NCI-H2081 treated with DMSO at 0.1 percent for 48 hours (cell line): ENCODE measurements at places on chromosomes 11 and 22.

DNA sequence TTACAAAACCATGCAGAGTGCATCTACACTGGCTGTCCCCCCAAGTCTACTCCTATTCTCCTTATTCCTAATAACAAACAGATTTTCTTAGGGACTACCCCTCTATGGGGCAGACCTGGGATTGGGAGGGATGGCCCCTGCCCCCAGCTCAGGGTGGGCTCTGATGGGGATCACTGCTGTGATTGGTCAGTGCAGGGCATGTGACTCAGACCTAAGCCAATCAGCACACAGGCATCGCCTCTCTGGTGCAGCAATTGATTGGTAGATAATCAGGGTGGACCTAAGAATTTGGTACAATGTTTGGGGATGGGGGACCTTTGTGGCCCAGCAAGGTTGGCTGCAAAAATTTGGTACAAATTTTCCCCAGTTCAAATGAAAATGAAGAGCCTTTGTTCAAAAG lies 57.2 kb upstream of the SHANK2 start:
- no peak for DNase-seq

DNA sequence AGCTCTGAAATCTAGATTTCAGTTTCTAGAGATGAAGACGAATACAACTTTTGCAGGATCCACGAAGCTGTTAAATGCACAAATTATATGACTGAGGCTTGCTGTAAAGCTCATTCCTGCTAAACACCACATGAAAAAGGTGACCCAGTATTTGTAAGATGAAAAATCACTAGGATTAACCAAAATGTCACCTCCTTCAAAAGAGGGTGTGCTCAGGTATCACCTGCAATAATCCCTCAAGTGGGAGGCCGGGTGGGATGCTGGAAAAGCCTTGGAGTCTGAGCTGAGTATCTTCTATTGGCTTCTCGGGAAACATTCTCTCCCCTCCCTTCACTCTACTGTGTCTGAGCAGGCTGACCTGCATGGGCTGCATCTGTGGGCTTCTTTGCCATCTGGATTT lies 195.8 kb downstream of the NELL1 start:
- no peak for DNase-seq

GRCh38 chr11:47057365-47057764 lies 119.3 kb downstream of the ARFGAP2 start:
- no peak for DNase-seq

GRCh38 chr11:78763664-78764063 lies 189.0 kb upstream of the NARS2 start:
- DNase-seq: no peak

DNA sequence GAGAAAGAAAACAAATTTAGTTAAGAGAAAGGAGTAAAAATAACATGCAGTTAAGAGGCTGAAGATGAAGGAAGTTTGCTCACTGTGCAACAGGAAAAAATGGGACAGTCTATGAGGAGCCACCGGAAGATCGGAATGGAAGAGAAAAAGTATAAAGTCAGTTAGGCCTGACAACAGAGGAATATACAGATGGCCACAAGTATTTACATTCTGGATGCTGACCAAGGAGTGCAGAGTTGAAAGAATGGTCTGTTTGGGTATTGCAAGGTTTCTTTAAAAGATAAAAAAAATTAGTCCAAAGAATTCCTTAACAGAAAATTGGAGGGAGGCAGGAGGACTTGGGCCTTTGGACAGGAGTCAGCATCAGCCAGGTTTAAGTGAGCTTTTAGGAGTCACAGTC lies 37.5 kb downstream of the RBFOX2 start:
- no peak for DNase-seq

- no peak for DNase-seq
Measured at GRCh38 chr11:76147106-76147740, 59.1 kb downstream of the WNT11 start.

- DNase-seq: no peak
Measured at GRCh38 chr11:107791343-107792048, 67.1 kb downstream of the SLC35F2 start.

DNA sequence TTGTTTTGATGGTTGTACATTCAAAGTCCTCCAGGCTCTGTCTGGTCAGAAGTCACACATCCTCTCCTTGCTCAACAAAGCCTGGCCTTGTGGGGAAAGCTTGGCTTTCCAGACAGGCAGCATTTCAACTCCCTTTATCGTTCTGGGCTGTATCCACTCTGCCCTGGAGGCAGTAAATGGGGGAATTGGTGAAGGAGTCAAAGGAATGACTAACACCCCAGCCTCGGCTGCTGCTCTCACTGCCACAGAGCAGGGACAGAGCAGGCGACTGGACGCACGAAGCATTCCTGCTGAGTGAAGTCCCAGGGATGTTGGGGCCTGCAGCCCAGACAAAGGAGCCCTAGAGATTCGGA lies 52.8 kb downstream of the WNT11 start:
- no peak for DNase-seq

- DNase-seq: no peak
Measured at GRCh38 chr11:30260813-30261212, 30.0 kb downstream of the FSHB start.

DNA sequence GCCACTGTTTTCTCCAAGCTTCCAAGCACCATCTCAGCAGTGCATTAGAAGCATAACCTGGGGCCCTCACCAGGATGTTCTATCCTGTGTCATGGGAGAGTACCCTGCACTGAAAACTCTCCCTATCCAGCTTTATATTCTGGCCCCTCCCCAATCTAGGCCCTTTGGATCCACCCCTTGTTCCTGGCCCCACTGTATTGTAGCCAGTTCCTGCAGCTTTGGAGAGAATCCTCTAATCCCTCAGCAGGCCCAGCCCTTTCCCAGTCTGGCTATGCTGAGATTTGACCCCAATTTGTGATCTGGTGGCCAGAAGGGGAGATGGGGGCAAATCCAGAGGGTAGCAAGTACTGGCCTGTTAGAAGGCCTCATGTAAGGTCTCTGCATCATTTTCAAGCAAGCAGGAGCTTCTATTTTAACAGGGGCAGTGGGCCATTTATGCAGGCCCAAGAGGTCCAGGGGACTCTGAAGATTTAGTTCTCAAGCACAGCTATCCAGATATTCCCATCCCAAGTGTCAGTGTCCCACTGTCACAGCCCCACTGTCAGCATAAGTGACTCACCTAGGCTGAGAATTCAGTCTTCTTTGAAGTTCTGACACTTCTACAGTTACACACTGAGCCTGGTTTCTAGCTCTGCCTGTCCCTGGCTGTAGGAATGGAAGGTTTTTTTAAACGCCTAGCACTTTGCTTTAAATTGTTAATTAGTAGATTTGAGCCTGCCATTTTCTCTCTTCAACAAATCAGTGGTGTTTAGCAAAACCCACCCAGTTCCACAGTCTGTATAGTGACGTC lies 589.5 kb upstream of the CADM1 start:
- no peak for DNase-seq

DNA sequence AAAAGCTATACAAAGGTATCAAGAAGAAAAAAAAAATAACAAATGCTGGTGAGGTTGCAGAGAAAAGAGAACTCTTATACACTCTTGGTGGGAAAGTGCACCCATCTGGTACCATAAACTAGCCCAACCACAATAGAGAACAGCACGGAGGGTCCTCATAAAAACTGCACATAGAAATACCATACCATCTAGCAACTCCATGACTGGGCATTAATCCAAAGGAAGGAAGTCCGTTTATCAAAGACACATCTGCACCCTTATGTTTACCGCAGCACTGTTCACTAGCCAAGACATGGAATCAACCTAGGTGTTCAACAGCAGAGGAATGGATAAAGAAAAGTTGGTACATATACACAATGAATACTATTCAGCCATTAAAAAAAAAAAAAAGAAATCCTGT lies 10.8 kb upstream of the CLDN5 start:
- DNase-seq: no peak

GRCh38 chr11:134532921-134533421 lies 120.9 kb upstream of the B3GAT1 start:
- DNase-seq: no peak

DNA sequence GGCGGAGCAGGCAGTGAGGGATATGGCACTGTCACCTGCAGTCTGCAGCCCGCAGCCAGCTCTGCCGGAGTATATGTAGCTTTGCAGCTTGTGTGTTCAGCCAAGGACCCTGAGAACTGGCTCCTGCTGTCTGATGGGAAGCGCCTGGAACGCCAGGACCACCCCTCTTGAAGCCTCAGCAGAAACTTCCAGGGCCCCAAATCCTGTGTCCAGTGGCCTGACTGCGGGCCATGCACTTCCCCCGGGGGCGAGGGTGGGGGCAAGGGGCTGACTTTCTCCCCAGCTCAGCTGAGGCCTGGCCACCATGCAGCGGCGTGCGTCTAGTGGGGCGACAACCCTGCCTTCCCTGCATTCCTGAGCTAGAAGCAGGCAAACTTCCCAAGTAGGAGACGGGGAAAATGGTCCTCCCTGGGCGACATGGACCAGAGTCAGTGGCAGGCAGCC lies 32.3 kb downstream of the PISD start:
- DNase-seq: no peak

DNA sequence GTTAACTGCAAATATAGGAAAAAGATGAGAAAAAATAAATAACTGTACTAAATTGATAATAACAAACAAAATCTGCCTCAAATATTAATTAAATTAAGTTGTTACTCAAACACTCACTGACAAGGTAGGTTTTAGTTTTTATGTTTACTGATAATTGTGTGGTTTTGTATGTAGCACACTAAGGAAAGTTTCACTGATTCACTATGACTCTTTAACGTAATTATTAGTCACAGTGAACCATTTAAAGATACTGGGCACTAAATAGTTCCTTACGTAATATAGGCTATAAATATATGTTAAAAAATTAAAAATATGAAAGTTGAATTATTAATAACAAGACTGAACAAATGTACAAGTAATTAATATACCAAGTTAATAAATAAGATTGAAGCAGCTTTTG lies 2330.0 kb upstream of the RAG2 start:
- DNase-seq: no peak

GRCh38 chr11:68904248-68904847 lies 657 bp downstream of the IGHMBP2 start:
- DNase-seq: no peak

GRCh38 chr11:76459299-76459698 lies 14.5 kb downstream of the EMSY start:
- no peak for DNase-seq

GRCh38 chr11:86785576-86785975 lies 14.8 kb upstream of the PRSS23 start:
- DNase-seq: no peak

GRCh38 chr22:46915950-46916730 lies 153.7 kb downstream of the TBC1D22A start:
- DNase-seq: no peak
